ENCODE measurements at places on chromosomes 2 and 18. TPM values are rescaled to one million over a fixed set of nuclear protein-coding genes. Genes with fewer than 3 reads are reported as not detected.

PER2 gene
- 4.9 TPM for polyA plus RNA-seq

PLCL1 gene
- 2.3 TPM for polyA plus RNA-seq

SCN7A gene
- polyA plus RNA-seq = 1.9 TPM

ALKAL2 gene
- polyA plus RNA-seq = 28.8 TPM

STAM2 gene
- 7.1 TPM for polyA plus RNA-seq

TXNL1 gene
- polyA plus RNA-seq = 44.3 TPM

NETO1 gene
- 1.2 TPM for polyA plus RNA-seq

MALL gene
- 10.8 TPM for polyA plus RNA-seq

RBKS gene
- polyA plus RNA-seq = 2.8 TPM

SERPINB7 gene
- polyA plus RNA-seq = 2.5 TPM

NMUR1 gene
- 2.5 TPM for polyA plus RNA-seq

C2orf49 gene
- polyA plus RNA-seq = 14.1 TPM

DSG4 gene
- not detected for polyA plus RNA-seq

TCF23 gene
- polyA plus RNA-seq = 0.01 TPM

CYBRD1 gene
- polyA plus RNA-seq = 138 TPM

FHOD3 gene
- polyA plus RNA-seq = 7.6 TPM

AQP12A gene
- 105 TPM for polyA plus RNA-seq

FAM228A gene
- 5.6 TPM for polyA plus RNA-seq

LRP1B gene
- polyA plus RNA-seq = 0.25 TPM

XRCC5 gene
- polyA plus RNA-seq = 47.1 TPM

KLF11 gene
- polyA plus RNA-seq = 15.0 TPM

IL1RL1 gene
- 5.6 TPM for polyA plus RNA-seq

CXCR1 gene
- polyA plus RNA-seq = 7.9 TPM

PSMA8 gene
- polyA plus RNA-seq = not detected

CPO gene
- 0.14 TPM for polyA plus RNA-seq

PROKR1 gene
- 0.02 TPM for polyA plus RNA-seq

ZSWIM2 gene
- polyA plus RNA-seq = not detected

ACMSD gene
- polyA plus RNA-seq = not detected

INHBB gene
- polyA plus RNA-seq = 10.6 TPM

AP1S3 gene
- 1.1 TPM for polyA plus RNA-seq

LYPD6 gene
- 1.2 TPM for polyA plus RNA-seq

LYG2 gene
- not detected for polyA plus RNA-seq

B4GALT6 gene
- 1.9 TPM for polyA plus RNA-seq

MOGAT1 gene
- 0.30 TPM for polyA plus RNA-seq

SLC16A14 gene
- polyA plus RNA-seq = 1.6 TPM

TTN gene
- 1.9 TPM for polyA plus RNA-seq

SLC4A5 gene
- 0.32 TPM for polyA plus RNA-seq

POTEF gene
- not detected for polyA plus RNA-seq

ZNF521 gene
- polyA plus RNA-seq = 1.8 TPM

ARHGEF33 gene
- 0.10 TPM for polyA plus RNA-seq

RAB6C gene
- not detected for polyA plus RNA-seq

IL37 gene
- polyA plus RNA-seq = not detected

SMARCAL1 gene
- polyA plus RNA-seq = 7.5 TPM

CSRNP3 gene
- 0.46 TPM for polyA plus RNA-seq

MROH2A gene
- polyA plus RNA-seq = 0.09 TPM

ACTG2 gene
- polyA plus RNA-seq = 20.4 TPM

NEU2 gene
- not detected for polyA plus RNA-seq
